ENCODE measurements at places on chromosomes 11 and 22.

GRCh38 chr11:3861683-3862082 is 6.2 kb downstream of the STIM1 start:
- no peak for DNase-seq

DNA sequence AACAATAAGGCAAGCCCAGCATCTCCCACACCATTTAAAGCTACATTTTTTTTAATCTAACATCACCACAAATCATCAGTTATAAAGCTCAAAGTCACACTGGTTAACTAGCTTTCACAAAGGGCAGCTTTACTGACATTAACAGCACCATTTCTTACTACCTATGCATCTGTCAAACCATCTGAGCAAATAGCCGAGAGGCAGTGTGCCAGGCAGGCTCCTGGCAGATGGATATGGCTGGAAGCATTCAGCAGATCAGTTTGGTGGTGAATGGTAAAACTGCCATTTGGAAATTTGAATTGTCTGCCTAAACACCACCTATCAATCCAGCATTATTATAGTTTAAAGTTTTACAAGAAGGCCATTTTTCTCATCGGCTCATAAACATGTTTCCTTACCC is 131.2 kb downstream of the TTC28 start:
- DNase-seq: no peak

GRCh38 chr11:14588681-14589080 is 54.9 kb upstream of the PDE3B start:
- no peak for DNase-seq

DNA sequence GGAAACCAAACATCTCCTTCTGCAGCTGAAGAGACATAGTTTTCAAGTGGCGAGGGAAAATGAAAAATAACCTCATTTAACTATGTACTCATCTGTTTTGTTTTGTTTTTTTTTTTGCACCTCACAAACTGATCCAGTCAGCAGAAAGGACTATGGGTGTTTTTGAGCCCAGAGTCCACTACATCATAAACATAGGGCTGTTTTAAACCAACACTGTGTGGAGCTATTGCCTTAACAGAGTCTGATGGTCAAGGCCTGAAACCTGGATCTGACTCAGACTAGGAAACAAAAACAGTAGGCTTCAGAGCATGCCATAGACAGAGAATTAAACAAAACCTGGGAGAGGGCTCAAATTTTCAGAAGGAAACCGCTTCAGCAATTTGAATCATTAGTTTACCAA is 99.3 kb upstream of the FSHB start:
- peak; percentile 8 for DNase-seq

DNA sequence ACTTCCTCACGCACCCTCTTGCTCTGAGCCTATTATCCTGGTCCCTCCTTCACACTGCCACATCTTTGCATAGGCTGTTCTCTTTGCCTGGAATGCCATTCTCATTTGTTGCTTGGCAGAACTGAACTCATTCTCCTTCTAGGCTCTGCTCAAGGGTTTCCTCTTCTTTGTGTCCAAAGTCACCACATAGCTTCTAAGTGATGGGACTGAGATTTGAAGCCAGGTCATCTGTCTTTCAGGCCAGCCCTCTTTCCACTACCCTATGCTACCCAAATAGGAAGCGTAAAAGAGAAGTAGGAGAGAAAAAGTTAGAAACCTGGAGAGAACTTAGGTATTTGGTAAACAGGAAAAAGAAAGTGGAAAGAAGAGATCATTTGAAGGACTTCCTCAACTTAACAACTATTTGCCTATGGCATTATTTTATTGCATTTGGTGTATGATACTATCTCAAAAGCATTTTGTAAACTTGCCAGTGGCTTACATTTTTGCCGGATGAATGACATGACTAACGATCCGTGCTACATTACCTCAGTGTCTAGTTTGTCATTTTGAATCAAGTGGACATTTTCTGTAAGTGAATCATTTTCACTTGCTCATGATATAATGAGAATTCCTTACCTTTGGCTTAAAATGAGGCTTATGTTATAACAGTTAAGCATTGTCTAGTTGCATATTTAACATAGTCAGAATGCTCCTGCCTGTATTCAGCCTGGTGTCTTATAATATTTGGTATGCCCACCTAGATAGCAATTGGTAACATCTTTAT is 18.5 kb downstream of the NF2 start:
- DNase-seq: peak; percentile 93

GRCh38 chr22:33126881-33127280 is 68.7 kb upstream of the SYN3 start:
- DNase-seq: no peak

GRCh38 chr11:73406131-73406530 is 29.9 kb downstream of the RELT start:
- no peak for DNase-seq

DNA sequence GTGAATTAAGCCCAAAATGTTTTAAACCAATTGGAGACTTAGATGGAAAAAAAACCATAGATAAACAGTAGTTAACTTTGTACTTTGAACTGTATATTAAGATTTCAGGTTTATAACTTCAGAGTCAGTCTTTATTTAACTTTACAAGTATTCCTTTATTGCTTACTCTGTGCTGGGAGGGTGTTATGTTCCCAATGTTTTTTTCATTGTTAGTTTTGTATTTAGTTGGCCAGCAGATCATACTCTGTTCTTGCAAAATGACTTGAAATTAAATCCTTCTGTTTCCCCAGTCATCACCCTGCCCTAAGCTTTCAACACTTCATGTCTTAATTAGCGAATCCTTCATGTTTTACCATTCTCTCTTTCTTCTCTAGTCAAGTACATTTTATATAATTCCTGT is 25.3 kb downstream of the SIK2 start:
- no peak for DNase-seq

GRCh38 chr22:46175631-46176030 is 25.3 kb downstream of the PPARA start:
- no peak for DNase-seq

GRCh38 chr11:24155792-24156191 is 341.1 kb upstream of the LUZP2 start:
- DNase-seq: no peak

GRCh38 chr11:14422814-14423182 is 63.8 kb upstream of the RRAS2 start:
- DNase-seq: no peak

GRCh38 chr22:27420195-27420816 is 381.2 kb downstream of the MN1 start:
- DNase-seq: no peak

DNA sequence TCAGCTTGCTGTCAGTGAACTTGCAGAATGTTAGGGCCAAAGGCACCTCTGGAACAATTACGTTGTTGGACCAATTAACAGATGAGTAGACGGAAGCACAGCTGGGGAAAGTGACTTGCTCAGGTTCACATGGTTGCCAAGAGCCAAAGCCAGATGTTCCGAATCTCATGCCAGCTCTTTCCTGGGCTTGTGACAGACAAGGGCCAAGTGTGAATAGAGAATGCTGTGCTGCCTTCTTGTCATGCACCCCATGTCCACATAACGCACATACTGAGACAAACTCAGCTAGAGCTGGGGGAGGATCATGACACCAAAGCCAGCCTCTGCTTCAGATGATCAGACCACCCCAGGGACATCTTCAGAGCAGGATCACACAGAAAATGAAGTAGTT is 616.3 kb downstream of the INSC start:
- DNase-seq: no peak

DNA sequence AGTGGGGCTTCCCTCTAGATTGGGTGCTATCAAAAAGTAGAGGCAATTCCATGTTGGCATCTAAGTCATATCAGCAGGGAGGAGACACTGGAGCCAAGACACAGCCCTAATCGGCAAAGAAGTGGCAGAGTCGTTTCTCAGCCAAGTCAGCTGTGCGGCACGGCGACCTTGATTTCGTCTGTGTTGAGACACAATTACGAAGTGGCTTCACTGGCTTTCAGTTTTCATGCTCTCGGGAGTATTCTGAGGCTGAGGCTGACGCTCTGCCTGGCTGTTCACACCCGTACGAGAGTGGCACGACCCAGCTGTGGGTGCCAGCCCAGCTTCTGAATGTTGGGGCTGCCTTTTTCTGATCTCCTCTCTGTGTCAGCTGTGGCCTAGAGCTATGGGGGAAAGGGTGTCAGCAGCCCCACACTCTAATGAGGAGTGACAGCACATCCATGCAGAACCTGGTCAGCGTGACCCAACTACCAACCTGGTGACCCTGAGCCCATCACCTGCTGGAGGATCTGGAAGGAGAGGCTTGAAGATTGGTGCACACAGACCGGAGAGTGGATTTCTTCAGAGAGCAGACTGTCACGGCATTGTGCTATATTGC is 105.7 kb upstream of the TMEM45B start:
- no peak for DNase-seq

DNA sequence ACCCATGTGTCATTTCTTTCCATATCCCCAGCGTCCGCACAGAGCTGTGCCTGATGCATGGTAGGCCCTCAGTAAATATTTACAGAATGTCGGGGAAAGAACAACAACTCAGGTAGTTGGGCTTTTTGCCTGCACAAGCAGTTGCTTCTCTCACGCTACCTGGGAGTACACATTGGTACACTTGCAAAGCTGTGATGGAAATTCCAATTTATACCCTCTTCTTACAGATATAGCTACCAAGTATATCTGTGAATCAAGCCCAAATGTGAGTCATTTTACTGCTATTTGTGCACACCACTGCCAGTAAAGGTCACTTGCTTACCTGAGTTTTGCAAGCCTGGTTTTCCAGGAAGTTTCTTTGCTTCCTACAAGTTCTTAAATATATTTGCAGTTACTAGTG is 333.0 kb upstream of the NARS2 start:
- no peak for DNase-seq

DNA sequence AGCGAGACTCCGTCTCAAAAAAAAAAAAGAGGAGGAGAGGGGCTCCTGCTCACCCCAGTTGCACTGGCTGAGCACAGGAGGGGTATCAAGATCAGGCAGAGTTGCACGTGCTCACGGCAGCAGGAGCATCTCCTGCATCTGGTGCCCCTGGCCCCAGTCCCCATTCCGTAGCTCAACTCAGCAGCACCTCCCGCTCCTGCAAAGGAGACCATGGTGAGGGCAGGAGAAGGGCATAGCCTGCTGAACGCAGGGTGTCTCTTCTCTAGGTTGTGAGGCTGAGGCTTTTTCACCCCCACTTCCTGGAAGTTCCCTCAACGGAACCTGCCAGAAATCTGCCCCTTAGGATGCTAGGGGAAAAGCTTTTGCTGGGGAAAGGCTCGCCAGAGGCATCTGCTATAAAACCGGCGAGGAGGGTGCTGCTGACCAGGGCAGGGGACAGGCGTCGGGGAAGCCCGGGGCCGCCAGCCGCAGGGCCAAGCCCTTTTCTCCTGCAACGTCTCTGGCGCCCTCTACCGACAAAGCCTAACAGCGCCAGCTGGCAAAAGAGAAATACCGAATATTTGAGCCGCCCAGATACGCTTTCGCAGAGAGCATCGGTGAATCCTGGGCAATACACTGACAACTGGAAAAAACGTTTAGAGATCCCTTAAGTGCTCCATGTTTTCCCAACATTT is 1.0 kb upstream of the PPP6R2 start:
- DNase-seq: peak; percentile 79

- DNase-seq: peak; percentile 44
Observed at GRCh38 chr11:83070044-83070701, 1.5 kb downstream of the RAB30 start.

- DNase-seq: peak; percentile 67
Observed at GRCh38 chr11:11025087-11025486, 167.2 kb upstream of the ZBED5 start.

DNA sequence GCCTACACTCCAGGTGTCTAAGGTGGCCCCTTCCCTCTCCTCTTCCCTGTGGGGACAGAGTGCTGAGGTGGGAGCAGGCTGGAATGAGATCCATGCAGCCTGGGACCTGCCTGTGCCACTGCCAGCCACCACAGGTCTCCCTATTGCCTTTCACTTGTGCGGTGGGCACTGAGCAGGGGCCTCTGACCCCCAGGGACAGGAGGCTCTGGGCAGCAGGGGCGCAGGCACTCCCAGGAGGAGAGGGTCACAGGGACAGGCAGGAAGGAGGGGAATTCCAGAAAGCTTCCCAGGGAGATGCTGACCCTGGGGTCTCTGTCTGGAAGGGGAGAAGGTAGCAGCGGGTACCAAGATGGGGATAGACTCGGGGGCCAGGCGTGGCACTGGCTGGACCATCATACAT is 228.5 kb upstream of the B3GAT1 start:
- DNase-seq: no peak

- DNase-seq: no peak
Observed at GRCh38 chr22:24117942-24118341, 63.3 kb upstream of the SUSD2 start.

GRCh38 chr22:25167082-25167481 is 32.6 kb upstream of the CRYBB3 start:
- DNase-seq: no peak

DNA sequence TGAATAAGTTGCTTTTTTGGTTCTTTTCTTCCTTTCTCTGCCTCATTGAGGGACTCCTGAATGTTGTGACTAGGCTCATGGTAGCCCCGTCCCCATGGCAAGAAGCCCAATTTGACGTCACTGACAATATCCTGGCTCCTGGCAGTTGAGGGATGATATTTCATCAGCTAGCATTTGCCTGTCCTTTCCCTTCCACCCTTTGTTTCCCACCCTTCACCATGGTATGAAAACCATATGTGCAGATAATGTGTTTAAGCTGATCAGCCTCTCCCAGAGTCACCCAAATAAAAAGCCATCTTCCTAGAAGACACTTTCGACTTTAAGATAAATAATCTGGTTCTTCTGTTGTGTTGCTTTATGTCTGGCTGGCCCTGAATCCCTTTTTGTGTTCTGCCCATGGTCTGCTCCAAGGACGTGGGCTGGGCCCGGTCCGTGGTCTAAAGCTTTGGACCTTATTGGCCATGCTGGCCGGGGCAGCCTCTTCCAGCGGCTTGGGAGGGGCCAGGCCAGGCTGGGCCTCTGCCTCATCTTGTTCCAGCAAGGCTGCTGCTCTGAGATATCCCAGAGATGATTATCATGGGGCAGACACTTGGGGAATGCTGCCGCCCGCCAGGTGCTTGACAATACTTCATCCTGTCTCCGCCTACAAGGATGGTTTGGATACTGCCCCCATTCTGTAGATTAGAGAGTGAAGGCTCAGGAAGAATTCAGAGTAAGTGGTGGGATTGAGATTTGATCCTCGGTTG is 5.1 kb downstream of the TSPAN18 start:
- DNase-seq: no peak

- peak; percentile 83 for DNase-seq
Observed at GRCh38 chr11:68043349-68044144, 4.7 kb downstream of the TCIRG1 start.

GRCh38 chr11:22666325-22666687 is at the start of gene GAS2:
Gene GAS2, plus strand, starts transcription at chr11:22666611. Its CDS starts 8,259 bp downstream, at chr11:22674870.
- no peak for DNase-seq

DNA sequence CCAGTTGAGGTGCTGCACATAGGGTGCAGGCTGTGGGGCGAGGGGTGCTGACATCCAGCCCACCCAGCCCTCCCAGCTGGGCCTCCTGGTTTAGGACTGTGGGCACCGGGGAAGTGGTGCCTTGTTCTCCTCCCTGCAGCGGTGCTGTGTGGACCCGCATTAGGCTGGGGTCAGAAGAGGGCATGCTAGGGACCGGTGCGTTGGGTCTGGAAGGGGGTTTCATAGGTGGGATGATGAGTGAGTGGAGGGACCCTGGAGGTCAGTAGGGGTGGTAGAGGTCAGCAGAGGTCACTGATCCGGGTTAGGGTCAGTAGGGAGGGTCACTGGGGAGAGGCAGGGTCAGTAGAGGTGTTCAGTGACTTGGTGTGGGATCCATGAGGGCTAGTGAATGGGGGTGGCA is 6.7 kb upstream of the MYBPC3 start:
- no peak for DNase-seq

GRCh38 chr11:8090756-8091155 is 9.7 kb downstream of the TUB start:
- DNase-seq: peak; percentile 37

Data from brain microvascular endothelial cell (primary cell).